ENCODE measurements at places on chromosomes 3 and 15.

DNA sequence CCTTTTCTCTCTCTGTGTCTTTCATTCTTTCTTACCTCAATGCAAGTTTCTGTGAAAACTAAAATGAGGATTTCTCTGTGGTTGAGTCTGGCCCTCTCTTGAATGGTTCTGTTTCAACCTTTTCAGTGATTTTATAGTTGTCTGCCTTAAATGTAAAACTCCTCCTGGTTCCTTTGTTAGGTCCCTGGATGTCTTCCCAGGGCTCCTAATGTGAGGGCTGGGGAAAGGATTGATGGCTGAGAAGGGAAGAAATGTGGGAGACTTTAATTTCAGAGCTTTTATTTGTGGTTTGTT lies 90.6 kb upstream of the GRM7 start:
- DNase-seq: no peak

GRCh38 chr3:17514597-17514996 lies 227.8 kb downstream of the TBC1D5 start:
- DNase-seq: no peak

DNA sequence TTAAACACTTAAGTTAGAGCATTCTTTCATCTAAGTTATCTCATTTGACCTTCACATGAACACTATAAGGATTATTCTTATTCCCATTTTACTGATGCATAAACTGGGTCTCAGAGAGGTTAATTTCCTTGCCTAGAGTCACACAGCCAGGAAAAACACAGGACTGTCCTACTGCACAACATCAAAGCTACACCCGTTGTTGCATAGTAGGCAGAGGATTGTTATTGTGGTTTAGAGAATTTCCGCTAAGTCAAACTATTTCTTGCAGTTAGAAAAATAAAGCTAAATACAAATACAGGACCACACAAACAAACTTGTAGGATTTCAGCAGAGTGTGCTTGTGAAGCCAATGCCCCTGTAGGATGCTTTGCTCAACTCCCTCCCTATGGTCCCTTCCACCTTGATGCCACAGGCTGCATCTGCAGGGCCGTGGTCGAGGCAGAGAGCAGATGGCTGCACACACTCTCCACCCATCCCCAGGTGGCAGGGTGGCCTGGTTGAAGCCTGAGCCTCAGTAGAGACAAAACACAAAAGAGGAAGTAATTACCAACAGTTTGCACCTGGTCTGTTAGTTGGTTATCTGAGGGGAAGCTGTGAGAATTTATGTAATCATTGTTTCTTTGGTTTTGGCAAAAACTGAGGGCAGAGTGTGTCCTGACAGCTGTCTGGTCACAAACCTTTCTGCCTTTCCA lies 41.1 kb upstream of the SKOR1 start:
- no peak for DNase-seq

GRCh38 chr3:141334627-141335250 lies 33.6 kb upstream of the ZBTB38 start:
- DNase-seq: no peak

DNA sequence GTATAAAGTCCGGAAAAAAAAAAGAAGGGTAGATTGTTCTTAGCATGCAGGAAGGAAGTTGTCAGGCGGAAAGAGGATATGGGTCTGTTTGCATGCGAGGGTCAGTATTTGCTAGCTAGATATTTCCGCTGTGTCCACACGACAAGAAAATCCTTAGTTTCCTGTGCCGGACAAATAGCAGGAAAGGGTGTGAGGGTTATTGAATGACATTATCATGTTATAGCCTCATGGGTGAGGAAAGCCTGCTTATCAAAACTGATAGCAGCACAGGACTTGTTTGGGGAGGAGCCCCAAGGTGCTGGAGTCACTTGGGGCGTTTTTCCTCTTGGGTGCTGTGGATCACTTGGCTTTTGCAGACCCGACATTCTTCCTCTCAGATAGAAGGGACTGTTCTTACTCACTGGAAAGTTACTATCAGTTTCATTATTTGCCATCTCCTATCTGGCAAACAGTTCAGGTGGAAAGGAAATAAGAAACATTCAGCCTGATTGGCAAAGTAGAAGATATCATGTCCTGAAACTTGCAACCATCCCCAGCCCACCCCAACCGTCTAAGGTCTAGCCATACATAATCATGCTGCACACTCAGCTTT lies 127.2 kb upstream of the DPH6 start:
- no peak for DNase-seq

Data from activated CD8-positive, alpha-beta memory T cell treated with anti-CD3 and anti-CD28 coated beads for 1 hour (primary cell).